ENCODE measurements at places on chromosomes 5 and 9.
A peak's percentile ranks its signal among the peaks of the same experiment; 100 is the strongest.

DNA sequence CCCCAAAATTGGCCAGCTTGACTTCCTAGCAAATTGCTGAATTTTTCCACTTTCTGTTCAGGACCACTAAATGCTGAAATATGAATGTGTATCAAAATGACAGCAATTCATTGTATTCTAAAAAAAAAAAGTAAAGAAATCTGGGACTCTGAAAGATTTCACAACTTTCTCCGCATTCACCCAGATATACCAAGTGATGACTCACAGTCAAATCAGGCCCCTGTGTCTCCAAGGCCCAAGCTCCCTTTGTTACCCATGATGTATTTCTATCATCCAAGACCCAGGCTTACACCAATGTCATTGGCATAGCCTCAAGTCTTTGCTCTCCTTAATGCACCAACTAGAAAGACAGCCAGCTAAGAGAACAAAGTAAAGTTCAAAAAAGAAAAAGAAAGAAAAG is 493.9 kb downstream of the NTRK2 start:
- no peak for DNase-seq

DNA sequence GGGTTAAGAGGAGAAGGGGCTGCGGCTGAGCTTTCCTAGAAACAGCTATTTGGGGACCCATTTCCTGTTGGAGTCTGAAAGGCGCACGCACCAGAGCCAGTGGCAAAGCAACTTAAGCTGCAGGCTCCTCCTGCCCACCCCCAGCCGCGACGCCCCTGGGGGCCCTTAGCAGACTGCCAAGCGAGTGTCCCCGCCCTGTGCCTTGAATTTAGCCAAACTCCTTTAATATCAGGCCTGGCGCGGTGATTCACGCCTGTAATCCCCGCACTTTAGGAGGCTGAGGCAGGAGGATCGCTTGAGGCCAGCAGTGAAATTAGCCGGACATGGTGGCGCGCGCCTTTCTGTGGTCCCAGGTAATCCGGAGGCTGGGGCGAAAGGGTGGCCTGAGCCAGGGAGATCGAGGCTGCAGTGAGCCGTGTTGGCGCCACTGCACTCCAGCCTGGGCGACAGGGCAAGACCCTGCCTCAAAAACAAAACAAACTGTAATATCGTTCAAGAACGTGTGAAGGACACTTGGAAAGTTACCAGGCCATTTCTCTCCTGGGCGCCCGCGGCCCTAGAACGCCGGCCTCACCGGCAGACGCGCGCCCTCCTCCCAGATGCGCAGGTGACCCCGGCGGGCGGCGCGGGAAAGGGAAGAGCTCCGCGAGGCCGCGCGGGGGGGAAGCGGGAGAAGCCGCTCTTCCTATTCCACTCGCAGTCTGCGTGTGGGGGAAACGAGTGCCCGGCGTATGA is 1.0 kb upstream of the F2R start:
- DNase-seq: no peak

DNA sequence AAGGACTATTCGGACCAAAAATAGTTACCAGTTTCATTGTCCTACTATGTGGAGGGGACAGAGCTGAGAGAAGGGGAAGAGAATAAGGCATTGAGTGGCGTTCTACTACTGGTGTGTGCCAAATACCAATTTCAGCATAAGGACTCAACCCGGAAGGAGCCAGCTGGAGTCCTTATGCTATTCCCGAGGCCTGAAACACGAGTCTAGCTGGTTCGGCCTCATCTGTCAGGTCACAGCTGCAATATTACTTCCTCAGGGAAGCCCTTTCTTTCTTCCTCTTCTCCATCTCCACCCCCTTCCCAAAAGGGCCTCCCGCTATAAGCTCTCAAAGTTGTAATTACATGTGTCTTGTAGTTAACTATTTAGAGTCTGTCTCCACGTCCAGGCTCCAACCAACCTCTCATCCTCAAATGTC is 20.5 kb upstream of the FER start:
- DNase-seq: no peak

- no peak for DNase-seq
These were observed 1.5 kb downstream of the SPAAR start for GRCh38 chr9:35910613-35911359.

DNA sequence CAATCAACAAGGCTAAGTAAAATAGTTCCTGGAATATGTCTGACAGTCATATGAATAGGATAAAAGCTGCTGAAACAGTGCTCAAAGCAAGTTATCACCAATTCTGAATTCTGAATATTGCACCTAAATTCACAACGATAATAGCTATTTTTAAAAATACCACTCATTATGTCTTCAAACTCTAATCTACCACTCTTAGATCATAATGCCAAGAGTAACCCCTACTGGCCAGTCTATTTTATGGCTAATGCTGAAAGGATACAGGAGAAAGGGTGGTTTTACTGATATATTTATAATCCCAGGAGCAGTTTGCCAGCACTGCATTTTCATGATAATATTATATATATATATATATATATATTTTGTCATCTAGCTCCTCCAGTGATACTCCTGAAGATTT is 232.8 kb downstream of the PDE4D start:
- DNase-seq: no peak

GRCh38 chr9:16450578-16450977 is 419.9 kb downstream of the BNC2 start:
- DNase-seq: no peak

- no peak for DNase-seq
These were observed 101.1 kb downstream of the RGS3 start for GRCh38 chr9:113564498-113565237.

DNA sequence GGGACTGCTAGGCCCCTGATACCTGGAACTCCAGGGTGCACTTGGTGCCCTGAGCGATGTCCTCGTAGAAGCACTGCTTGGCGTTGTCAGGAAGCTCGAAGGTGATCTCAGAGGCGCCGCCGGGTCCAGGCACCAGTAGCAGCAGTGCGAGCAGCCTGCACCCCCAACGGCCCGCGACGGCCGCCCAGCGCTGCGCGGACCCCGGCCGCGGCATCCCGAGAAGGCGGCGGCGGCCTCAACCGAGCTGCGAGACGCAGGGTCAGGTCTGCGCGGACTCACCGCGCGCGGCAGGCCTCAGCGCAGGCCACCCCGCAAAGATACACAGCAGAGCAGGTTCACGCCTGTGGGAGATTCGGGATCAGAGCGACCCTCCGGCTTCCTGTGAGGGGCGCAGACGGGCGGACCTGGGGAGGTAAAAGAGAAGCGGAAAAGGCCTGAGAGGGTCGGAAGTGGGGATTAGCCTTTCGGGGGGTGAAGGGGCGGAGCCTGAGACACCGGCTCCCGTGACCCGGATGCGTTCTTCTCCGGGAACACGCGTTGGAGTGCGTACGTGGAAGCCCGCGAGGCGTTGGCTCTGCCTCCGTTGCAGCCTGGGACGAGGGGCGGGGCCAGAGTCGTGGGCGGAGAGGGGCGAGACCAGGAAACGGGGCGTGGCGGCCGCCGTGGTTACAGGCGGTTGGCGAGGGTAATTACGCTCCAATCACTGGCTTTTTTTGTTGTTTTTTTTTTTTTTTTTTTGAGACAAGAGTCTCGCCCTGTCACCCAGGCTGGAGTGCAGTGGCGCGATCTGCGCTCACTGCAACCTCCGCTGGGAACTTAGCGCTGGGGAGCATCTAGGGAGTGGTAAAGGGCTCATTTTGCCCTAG is at the start of gene TMED7:
Gene TMED7 (minus strand): TSS at position 458 of the 866 bp plus-strand sequence. CDS start 244 bp downstream, at position 214.
- peak; percentile 100 for DNase-seq

DNA sequence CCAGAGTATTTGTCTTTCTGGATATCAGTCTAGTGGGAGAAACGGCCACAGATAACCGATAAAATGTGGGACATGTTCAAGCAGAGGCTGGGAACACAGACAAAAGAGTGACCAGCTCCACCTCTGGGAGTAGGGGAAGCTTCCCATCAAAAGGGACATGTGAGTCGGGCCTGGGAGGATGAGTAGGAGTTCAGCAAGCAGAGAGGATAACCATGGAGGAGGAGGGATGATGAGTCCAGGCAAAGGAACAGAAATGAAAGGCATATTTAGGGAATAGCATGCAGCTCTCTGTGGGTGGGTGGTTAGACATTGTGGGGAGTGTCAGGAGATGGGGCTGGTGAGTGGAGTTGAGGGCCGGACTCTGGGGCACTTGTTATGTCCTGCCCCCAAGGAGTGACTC is 61.5 kb downstream of the ERGIC1 start:
- DNase-seq: no peak

DNA sequence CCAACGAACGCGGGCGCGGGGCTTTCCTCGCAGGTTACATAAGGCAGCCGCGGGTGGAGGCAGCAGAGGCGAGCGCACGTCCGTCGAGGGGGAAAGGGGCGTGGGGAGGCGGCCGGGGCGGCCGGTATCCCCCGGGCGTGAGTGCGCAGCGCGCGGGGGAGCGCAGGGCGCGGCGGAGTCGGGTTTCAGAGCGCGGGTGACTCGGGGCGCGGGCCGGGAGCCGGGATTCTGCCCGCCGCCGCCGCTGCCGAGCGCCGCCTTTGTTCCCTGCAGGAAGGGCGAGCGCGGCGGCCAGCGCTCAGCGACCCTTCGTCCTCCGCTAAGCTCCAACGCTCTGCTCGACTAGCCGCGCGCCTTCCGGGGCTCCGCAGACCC is at the start of gene COL15A1:
Gene COL15A1 (plus strand): TSS at position 226 of the 375 bp plus-strand sequence. CDS start 155 bp downstream, outside the sequence.
- no peak for DNase-seq

GRCh38 chr9:127899128-127899943 is at the start of gene ST6GALNAC6:
Gene ST6GALNAC6 (minus strand): TSS chr9:127899603. CDS start chr9:127897981, 1,622 bp downstream.
- DNase-seq: peak; percentile 47

DNA sequence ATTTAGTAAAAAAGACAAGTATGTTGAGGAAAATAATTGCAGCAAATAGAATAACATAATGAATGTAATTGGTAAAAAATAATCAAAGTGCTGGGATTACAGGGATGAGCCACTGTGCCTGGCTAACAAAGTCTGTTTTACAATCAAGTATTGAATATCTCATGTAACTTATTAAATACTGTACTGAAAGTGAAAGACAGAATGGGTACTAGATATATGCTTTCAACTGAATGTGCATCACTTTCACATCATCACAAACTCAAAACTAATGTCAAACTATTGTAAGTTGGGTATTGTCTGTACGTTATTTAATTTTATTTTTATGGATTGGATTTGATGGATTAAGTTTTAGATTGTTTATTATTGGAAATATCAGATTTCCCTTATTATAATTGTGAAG is 58.9 kb downstream of the LURAP1L start:
- no peak for DNase-seq

Data from activated gamma-delta T cell treated with anti-CD3 and anti-CD28 coated beads, Interleukin-2, amount 50 U/mL, for 16 hours (primary cell).